ENCODE measurements at places on chromosomes 5 and 9.

GRCh38 chr9:3087697-3088096 is 243.8 kb upstream of the PUM3 start:
- no peak for DNase-seq

GRCh38 chr9:107175816-107176435 is 107.2 kb upstream of the RAD23B start:
- no peak for DNase-seq

DNA sequence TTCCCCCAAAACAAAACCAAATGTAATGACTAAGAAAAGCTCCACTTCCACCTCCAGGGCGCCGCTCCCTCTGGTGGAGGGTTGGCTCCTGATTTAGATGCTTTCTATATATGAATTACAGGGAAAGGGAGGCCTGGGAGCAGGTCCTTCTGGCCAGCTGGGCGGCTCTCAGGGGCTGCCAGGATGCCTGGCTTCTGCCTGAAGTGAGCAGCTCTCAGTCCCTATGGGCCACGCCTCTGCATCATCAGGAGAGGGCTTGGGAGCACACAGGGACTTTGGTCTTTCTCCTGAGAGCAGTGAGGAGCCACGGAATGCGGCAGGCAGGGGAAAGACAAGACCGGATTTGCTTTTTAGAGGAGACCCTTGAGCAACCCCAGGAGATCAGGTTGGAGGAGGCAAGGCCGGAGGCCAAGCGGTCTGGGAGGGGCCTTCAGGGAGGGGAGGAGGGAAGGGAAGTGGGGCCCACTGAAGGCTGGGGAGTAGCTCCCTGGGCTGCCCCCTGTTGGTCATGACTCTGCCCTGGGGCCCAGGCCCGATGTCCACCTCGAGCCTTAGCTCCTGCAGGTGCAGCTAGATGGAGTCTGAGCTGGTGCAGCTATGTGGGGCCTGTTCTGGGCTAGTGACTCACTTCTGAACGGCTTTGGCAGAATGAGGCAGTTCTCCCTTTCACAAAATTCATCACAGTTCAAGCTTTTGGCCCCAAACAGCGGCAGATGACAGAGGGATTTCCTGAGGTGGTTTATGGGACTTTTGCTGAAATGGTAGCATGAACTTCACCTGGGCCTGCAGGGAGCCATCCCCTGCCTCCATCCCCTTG is 11.3 kb upstream of the GRHPR start:
- no peak for DNase-seq

- DNase-seq, result no peak
Observed at GRCh38 chr5:136104306-136104965, 28.2 kb upstream of the SMAD5 start.

GRCh38 chr9:85262333-85262732 is 479.4 kb downstream of the AGTPBP1 start:
- no peak for DNase-seq

DNA sequence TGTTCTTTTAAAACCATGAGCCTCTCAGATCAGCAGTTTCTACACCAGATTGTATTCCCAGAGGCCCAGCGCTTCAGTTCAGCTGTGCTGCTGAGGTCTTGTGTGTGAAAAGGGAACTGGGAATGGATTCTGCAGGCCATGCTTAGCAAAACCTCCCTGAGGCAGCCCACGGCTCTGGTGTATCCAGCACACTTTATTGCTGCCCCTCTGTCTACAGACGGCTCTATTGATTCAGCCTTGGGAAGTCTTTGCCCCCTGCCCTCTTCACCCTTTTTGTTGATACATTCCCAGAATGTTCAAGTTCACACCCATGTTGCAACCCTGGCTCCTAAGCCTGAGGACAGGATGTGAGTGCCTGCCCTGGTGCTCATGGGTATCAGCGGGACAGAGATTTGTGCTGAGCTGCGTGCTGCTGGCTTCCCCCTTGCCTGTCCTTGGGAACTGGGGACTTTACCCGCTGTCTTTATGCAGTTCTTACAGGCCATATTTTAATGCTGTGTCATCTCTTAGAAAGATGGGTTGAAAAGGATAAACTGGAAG is 37.3 kb downstream of the ARHGAP26 start:
- no peak for DNase-seq

DNA sequence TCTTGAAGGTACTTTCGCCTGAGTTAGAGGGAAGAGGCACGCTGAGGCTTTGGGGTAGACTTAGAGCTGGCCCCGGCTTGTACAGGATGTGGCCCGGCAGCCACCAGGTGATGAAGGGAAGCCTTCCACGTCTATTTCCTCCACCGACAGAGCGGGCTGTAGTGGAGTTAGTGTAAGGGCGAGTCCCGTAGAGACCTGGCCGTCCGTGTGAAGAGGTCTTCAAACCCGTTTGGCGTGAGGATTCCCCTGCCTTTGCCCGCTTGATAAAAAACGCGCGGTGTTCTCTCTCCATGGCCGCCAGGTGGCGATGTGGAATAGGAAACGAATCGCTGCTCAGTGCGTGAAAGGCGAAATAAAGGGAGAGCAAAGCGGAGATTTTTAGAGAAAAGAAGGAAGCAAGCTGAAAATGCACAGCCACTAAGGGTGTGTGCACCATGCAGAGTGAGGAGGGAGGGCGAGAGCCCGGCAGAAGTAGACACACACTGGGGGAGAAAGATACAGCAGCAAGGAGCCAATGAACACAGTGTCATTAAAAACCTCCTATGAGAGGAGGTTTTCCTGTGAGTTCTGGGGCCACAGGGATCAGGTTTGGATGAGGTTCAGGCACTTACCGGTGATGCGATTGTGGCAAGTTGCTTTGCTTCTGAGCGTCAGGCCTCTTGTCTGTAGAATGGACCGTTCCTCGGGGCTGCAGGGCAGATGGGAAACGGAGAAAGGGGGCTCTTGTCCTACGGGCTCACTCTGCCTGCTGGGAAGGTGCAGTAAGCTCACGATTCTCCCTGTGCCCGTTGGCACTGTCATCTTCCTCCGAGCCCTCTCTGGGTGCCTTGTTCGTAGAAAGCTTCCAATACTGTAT is 34.2 kb downstream of the STC2 start:
- peak; percentile 58 for DNase-seq

- DNase-seq, result no peak
Observed at GRCh38 chr9:89491694-89492093, 6.2 kb downstream of the SEMA4D start.

DNA sequence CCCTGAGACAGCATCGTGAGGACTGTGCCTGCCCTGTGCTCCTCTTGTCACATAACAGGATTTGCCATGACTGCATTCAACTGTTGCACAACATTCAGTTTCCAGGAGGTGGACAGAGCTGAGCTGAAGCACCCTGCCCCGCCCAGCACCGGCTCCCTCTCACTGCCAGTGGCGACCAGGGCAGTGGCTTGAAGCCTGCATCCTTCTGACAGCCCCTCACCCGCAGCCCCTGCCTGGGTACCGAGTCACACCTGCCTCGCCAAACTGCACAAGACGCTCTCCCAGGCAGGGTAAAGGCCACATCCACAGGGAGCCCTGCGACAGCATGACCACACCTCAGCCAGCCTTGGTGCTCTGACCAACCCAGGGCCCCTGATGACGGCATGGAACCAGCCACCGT is 59.9 kb upstream of the ZNF354A start:
- no peak for DNase-seq

DNA sequence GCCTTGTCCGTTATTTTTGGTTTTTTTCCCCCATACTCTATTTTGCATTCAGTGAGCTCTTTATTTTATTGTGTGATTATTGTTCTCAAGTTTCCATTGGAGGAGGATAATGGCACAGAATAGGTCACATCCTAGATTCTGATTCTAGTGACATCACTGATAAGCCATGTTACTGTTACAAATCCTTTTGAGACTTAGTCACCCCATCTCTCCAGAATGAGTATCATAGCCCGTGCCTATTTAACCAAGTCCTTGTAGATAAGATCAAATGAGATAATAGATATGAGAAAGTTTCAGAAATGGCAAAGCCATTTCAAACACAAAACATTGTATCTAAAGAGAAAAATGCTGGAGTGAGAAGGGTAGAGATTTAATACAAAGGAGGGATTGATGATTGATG is 242.6 kb downstream of the RAB3C start:
- DNase-seq, result no peak

- no peak for DNase-seq
Observed at GRCh38 chr9:70407081-70407503, 7.4 kb downstream of the KLF9 start.

DNA sequence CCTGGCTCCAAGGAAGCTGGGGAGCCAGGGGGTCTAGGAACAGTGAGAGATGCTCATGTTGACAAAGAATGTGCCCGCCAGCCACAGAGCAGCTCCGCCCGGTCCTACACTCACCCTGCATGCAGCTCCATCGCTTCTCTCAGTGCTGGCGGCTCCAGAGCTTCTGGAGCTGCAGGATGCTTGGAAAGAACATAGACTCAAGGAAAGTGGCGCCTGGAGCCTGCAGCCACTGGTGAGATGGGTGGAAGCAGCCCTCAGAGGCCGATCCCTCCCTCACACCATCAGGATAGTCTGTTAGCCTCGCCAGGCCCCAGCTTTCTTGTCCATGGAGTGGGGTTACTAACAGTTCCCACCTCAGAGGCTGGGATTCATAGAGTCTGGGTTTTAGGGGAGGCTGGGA is 26.4 kb upstream of the SLC6A19 start:
- DNase-seq, result no peak

DNA sequence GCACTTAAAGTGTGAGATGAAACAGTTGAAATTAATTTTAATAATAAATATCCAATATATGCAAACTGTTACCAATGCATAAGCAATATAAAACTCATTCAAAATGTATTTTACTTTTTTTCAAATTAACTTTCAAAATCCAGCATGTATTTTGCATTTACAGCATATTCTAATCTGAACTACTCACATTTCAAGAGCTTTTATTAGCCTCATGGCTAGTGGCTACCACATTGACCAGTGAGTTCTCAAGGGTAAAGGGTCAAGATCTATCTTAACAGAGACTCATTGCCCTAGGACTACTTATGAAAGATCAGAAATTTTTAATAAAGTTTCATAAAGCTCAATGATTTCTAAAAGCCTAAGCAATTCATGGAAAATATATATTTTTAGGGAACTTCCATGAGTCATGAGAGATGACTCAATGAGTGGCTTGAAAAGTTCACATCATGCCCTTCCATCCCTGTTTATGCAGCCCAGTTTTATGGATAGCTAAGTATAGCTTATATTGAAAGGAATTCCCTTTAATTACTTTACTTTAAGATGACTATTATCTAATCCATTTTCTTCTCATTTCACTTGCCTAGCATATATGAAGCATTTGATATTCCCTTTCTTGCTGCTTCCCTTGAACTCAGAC is 608.6 kb downstream of the SLCO4C1 start:
- no peak for DNase-seq

- no peak for DNase-seq
Observed at GRCh38 chr5:16855485-16855884, 80.6 kb downstream of the MYO10 start.

- DNase-seq, result no peak
Observed at GRCh38 chr5:65356274-65356673, 125.4 kb downstream of the ADAMTS6 start.

DNA sequence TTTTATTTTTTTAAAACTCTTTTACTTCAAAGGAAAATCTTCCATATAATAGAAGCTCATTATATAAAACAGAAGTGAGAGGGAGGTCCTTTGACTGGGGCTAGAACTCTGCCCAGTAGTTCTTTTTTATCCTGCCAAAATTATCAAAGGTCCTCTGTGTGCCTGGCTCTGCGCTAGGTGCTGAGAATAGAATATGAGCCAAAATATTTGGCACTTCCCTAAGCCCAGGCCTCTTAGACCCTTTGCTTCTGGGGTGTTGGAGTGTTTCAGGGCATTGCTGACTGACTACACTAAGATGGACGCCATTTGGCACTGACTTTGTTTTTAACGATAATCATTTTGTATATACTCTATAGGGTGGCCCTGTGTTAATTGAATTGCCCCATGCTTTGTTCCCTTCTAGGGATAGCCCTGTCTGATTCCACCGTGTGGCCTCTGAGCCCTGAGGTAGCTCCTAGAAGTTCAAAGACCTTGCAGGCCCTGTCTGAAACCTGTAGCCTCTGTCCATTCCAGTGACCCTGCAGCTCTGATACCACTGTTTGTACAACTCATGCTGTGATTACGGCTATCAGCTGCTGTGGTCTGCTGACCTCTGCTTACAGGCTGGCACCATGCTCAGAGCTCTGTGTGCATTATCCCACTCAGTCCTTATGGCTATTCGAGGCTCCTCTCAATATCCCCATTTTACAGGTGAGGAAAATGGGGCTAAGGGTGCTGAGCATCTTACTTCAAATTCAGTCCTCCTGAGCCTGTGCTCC is 84.3 kb upstream of the SHB start:
- DNase-seq, result no peak

- no peak for DNase-seq
Observed at GRCh38 chr5:114265432-114266060, 96.3 kb upstream of the KCNN2 start.

GRCh38 chr9:19464061-19464763 is 55.4 kb downstream of the ACER2 start:
- no peak for DNase-seq

DNA sequence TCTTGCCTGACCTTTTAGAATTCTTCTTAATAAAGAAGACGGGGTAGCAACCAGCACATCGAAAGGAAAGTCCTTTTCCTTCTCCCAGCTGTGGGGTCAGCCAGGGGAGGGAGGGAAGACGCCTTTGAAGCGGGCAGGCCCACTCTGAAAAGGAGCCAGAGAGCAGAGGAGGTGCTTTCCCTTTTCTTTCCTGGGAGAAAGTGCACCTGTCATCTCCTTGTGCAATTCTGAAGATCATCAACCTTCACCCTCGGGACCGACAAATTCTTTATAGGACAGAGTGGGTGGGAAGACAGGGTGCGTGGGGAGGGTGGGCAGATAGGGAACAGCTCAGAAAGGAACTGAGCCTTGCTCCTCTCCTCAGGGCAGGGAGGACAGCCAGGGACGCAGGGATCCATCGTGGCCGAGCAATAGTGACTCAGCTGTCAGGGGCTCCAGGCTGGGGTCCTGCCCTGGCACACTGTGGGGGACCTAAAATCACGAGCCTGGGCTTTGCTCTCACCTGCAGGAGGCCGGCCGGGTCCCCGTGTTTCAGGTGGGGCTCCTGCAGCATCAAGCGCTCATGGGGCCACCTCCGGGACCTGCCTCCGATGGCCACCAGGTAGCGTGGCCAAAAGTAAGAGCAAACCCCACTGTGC is 141.0 kb downstream of the OLFM1 start:
- no peak for DNase-seq

- DNase-seq, result no peak
Observed at GRCh38 chr9:121395558-121395957, 25.5 kb upstream of the STOM start.

DNA sequence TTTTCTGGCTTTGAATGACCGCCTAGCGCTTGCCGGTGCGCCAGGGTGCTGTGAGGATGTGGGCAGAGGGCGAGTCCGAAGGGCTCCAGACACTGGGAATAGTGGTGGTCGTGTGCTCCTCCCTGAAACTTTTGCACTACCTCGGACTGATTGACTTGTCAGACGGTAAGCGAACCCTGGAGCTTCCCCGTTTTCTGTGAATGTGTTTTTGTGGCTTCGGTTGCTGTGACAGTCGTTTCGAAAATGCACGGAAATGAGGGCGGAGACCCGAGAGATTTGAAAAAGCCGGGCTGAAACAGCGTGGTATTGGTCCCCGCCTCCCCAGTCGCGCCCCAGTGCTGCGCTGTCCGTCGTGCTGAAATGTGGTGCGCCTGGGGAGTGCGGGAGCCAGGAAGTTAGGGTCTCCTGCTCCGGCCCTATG is 102.5 kb upstream of the GABRP start:
- no peak for DNase-seq

GRCh38 chr9:69444021-69444420 is 119.0 kb downstream of the ENTREP1 start:
- no peak for DNase-seq

GRCh38 chr5:149030392-149030791 is 32.5 kb downstream of the SH3TC2 start:
- DNase-seq, result no peak

Data from anterior cingulate cortex (tissue), 58 donors.